ENCODE measurements at places on chromosomes 1 and 21. TPM values are rescaled to one million over a fixed set of nuclear protein-coding genes. Genes with fewer than 3 reads are reported as not detected.

DNA sequence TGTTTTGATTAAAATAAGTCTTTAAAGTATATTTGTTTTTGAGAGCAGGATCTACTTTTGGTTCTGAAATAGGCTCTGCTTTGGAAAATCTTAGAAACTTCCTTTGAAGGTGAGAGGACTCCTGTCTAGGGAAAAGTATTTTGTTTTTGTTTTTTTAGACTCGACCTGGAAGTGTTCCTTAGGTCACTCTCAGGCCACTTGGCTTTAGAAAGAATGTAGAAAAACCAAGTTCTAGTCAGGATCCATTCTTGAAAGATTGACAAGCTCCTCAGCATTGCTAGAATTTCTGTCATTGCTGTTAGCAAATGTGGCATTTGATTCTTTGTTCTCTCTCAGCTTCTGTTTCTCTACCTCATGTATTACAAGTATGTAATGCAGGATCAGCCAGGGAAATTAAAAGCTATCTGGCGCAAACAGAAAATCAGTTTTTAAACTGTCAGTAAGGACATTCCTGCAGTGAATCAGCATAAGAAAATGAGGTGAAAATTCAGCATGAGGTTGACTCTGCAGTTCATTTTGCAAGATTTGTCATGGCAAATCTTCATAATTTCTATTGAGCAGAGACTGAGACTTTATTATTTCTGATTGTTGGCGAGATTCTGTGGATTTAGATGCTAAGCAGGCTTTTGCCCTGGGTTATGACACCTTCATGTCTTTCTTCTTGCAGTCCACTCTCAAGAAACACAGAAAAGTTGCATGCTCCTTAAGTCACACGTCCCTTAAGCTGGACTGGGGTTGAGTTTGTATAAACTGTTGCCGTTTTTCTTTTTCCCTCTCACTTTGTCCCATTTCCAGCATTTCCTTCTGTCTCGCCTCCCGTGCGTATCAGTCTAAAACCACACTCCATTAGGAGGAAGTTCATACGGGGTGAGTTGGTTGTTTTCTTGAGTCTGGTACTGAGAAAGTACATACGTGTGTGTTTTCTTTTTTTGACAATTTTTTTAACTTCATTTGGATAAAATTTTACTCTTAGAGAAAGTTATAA is 12.6 kb downstream of the NTPCR start:
- peak overlapping the region; percentile 71 for H3K27ac ChIP-seq
- H3K36me3 ChIP-seq, result no peaks in the 10 kb centered on the region
- peaks cover 22% of the 10 kb centered on the region for H3K4me1 ChIP-seq
- no peaks in the 10 kb centered on the region for H3K27me3 ChIP-seq

Gene GFI1
- total RNA-seq, result 0.11 TPM

- H3K4me3 ChIP-seq, result no peak overlapping the region
- H3K27me3 ChIP-seq, result peaks cover 6% of the 10 kb centered on the region
- H3K36me3 ChIP-seq, result no peaks in the 10 kb centered on the region
- no peaks in the 10 kb centered on the region for H3K4me1 ChIP-seq
These were observed 5.9 kb upstream of the PKP1 start for GRCh38 chr1:201277441-201277840.

Gene CFAP126
- not detected for total RNA-seq

- H3K27ac ChIP-seq, result no peak overlapping the region
- no peak overlapping the region for H3K4me3 ChIP-seq
- no peaks in the 10 kb centered on the region for H3K27me3 ChIP-seq
- H3K36me3 ChIP-seq, result no peaks in the 10 kb centered on the region
These were observed 83.4 kb upstream of the PLPPR4 start for GRCh38 chr1:99180915-99181314.

- DNase-seq, result no peak
- no peak overlapping the region for H3K4me3 ChIP-seq
- no peak overlapping the region for H3K27ac ChIP-seq
- peaks cover 3% of the 10 kb centered on the region for H3K36me3 ChIP-seq
- no peaks in the 10 kb centered on the region for H3K27me3 ChIP-seq
These were observed 170.6 kb downstream of the RUNX1 start for GRCh38 chr21:34878501-34878900.

GRCh38 chr1:213120386-213120785 is 69.3 kb downstream of the RPS6KC1 start:
- DNase-seq, result no peak
- H3K27ac ChIP-seq, result peak overlapping the region; percentile 13
- H3K4me3 ChIP-seq, result no peak overlapping the region
- no peaks in the 10 kb centered on the region for H3K27me3 ChIP-seq
- H3K36me3 ChIP-seq, result no peaks in the 10 kb centered on the region

DNA sequence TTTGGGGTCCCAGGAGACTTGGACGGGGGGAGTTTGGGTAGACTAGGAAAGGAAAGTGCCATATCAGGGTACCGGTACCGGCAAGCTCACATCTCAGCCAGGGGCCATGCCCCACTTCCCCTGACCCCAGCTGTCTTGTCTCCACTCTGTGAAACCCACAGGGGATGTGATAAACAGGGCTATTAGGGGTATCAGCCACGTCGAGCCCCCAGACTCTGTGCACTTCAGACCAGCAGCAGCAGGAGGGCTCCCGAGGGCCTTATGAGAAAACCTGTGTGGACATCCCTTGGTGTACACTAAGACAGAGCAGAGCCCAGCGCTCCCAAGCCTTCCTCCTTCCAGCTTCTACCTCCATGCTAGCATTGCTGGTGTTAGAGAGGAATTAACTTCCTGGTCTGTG is 46.3 kb downstream of the TNNT2 start:
- no peaks in the 10 kb centered on the region for H3K36me3 ChIP-seq
- no peaks in the 10 kb centered on the region for H3K4me1 ChIP-seq
- H3K27ac ChIP-seq, result no peak overlapping the region
- no peak overlapping the region for H3K4me3 ChIP-seq
- DNase-seq, result no peak

DNA sequence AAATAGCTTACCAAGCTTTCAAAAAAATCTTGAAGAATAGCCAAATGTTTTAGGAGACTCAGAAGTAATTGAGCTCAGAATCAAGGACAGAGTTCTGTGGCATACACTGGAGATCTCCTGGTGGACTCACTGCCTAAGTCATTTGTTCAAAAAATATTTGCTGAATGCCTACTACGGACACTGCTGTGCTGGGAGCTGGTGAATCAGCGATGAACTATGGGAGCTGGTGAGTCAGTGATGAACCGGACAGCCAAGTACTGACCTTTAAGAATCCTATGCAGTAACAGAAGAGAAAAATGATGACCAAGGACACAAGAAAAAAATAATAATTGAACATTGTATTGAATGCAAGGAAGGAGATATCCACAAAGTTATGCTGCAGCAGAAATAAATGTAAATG is 717.9 kb upstream of the CXADR start:
- H3K27ac ChIP-seq, result peak overlapping the region; percentile 12
- H3K27me3 ChIP-seq, result no peaks in the 10 kb centered on the region
- H3K4me3 ChIP-seq, result no peak overlapping the region
- DNase-seq, result peak; percentile 85
- H3K4me1 ChIP-seq, result peaks cover 4% of the 10 kb centered on the region

Gene VAV3
- 2.3 TPM for total RNA-seq

DNA sequence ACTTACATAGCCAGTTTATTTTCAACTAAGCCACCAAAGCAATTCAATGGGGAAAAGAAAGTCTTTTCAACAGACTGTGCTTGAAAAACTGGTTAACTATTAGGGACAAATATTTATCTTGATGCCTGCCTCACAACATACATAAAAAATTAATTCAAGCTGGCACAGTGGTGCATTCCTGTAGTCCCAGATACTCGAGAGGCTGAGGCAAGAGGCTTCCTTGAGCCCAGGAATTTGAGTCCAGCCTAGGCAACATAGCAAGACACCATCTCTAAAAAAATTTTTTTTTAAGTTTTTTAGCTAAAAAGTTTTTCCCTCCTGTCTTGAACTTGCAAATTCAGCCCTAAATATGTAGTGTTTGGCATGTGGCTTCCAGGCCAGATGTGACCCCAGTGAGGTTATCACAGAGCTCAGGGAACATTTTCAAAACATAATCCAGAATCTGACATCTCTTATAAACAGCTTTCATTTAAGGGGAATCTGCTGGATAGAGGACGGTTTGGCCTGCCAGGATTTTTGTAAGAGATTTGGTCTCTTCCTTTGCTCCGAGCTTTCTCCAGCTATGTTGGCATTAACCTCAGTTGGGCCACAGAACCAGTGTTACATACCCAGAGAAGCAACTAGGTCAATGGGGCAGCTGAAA is 46.4 kb downstream of the COL6A1 start:
- H3K27ac ChIP-seq, result peak overlapping the region; percentile 75
- H3K36me3 ChIP-seq, result no peaks in the 10 kb centered on the region
- H3K27me3 ChIP-seq, result no peaks in the 10 kb centered on the region
- H3K4me1 ChIP-seq, result no peaks in the 10 kb centered on the region

DNA sequence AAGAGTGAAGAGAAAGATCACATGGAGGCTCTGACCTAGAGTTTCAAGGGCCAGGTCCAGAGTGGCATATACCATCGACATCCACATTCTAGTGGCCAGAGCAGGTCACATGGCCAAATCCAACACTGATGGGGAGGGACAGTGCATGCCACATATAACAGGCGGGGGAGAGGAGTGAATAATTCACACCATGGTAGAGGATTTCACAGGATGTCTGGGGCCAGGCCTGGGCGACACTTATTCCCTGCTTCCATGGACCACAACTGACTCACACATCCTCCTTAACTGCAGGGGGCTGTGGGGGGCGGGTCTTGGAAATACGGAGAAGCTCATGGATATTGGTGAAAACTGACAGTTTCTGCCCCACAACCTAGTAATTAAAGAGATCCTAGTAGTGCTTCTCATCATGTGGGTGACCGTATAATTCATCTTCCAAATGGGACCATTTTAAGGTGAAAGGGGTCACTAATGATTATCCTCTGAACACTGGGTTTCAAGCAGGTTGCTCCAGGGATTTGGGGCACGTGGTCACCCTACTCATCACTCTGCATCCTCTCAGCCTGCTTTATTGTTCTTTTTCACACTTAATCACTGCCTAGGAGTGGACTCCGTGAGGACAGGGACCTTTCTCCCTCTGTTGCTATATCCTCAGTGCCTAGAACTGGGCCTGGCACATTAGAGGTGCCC is 44.0 kb downstream of the IGSF21 start:
- no peak overlapping the region for H3K27ac ChIP-seq
- no peak for DNase-seq
- no peaks in the 10 kb centered on the region for H3K27me3 ChIP-seq
- H3K36me3 ChIP-seq, result no peaks in the 10 kb centered on the region
- H3K4me3 ChIP-seq, result no peak overlapping the region

DNA sequence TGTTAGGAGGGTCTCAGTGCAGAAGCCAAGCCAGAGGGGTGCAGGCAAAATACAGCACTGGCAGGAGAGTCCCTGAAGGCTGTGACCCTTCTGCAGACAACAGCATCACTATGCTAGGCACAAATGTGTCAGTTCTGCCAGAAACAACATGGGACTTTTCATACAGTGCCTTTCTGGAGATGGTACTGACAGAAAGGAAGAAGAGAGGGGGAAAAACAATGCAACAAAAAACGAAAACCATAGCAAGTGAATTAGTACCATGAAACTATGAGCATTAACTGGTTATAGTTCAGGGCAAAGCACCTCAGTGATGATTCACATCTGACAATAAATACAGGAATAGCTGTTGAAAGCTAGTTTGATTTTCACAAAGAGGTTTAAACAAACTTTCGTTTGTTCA is 140.8 kb upstream of the NBPF11 start:
- H3K27ac ChIP-seq, result no peak overlapping the region
- no peak overlapping the region for H3K4me3 ChIP-seq
- no peaks in the 10 kb centered on the region for H3K4me1 ChIP-seq
- no peaks in the 10 kb centered on the region for H3K27me3 ChIP-seq

Gene NIPAL3
- 28.6 TPM for total RNA-seq

DNA sequence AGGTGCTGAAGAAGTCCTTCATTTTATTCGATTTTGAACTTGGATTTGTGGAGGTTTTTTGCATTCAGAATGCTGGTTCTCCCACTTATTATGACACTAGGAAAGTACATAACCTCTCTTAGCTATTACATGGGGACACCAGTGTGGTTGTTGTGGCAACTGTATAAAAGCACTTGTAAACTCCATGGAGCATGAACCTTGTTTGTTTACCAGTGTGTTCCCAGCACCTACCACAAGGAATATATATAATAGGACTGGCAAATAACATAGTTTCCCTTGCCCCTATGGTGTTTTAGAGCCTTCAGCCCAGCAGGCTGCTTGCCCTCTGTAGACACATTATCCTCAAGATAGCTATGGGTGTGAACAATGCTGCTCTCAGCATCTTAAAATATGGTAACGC is 43.1 kb downstream of the RASSF5 start:
- peaks cover 19% of the 10 kb centered on the region for H3K4me1 ChIP-seq
- no peak overlapping the region for H3K27ac ChIP-seq
- H3K27me3 ChIP-seq, result no peaks in the 10 kb centered on the region
- no peaks in the 10 kb centered on the region for H3K36me3 ChIP-seq
- no peak for DNase-seq

DNA sequence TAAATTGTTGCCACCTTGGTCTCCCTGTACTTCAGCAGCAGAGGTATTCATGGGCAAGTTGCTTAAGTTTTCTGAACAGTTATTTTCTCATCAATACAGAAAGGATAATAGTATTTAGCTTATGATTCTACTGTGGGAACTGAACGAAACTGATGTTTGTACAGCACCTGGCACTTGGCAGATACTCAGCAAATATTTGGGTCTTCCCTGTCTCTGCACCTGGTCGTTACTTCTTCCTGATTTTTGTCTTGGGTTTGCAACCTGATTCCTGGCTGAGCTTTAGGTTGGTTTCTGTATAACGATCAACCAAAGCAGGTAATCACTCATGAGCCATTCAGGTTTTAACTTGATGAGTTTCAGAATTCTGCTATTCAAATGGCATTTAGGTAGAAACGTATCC is 490.6 kb downstream of the KIF26B start:
- no peak overlapping the region for H3K27ac ChIP-seq
- no peaks in the 10 kb centered on the region for H3K4me1 ChIP-seq
- no peak for DNase-seq

DNA sequence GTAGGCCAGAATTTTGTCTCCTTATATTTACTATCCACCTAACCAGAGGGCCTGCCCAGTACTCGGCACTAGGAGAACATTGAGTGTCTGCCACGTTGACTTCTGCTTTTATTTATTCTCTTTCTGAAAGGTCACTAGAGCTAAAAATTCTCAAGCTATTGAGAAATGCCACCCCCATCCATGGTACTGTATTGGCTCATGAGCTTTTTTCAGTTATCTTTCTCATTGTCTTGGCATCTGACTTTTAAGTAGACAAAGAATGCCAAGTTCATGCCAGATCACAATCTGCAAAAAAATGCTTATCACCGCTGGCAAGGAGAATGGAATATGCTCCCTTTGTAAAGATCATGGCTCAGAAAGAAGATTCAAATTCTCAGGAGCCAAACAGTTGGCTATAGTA is 49.8 kb upstream of the MROH9 start:
- H3K4me1 ChIP-seq, result no peaks in the 10 kb centered on the region
- peak; percentile 38 for DNase-seq
- H3K4me3 ChIP-seq, result no peak overlapping the region
- H3K36me3 ChIP-seq, result no peaks in the 10 kb centered on the region
- H3K27ac ChIP-seq, result no peak overlapping the region
- no peaks in the 10 kb centered on the region for H3K27me3 ChIP-seq

Gene FAM131C
- total RNA-seq, result 7.8 TPM

Gene PPM1J
- total RNA-seq, result 0.83 TPM

GRCh38 chr1:67586596-67586995 is 98.4 kb upstream of the GADD45A start:
- no peak overlapping the region for H3K4me3 ChIP-seq
- no peak for DNase-seq
- H3K27ac ChIP-seq, result no peak overlapping the region
- H3K27me3 ChIP-seq, result no peaks in the 10 kb centered on the region
- peaks cover 9% of the 10 kb centered on the region for H3K4me1 ChIP-seq
